H4 (cell line): ENCODE measurements at places on chromosomes 4 and X.

- no peak for DNase-seq
These were observed 107.6 kb upstream of the FAM9C start for GRCh38 chrX:13151828-13152517.

DNA sequence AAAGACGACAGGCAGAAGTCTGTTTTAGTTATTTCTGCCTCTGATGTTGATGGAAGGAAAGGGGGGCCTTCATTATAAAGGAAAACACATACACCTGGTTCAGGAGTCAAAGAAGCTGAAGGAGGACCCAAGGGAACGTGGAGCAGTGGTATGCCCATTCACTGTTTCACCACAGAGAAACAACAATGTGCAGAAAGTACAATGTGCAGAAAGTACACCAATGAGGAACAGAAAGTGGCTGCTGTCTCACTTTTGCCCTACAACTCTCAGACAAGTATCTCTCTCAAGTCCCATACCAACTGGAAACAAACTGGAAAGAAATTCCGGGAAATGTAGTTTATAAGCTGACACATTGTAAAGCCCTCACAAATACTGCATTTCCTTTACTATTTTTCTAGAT is 564.5 kb downstream of the TRAM1L1 start:
- no peak for DNase-seq

GRCh38 chrX:82320569-82320968 is 1118.7 kb downstream of the SH3BGRL start:
- no peak for DNase-seq

- no peak for DNase-seq
These were observed 514 bp downstream of the FANCB start for GRCh38 chrX:14872355-14872754.

GRCh38 chr4:98519268-98519977 is 139.0 kb downstream of the TSPAN5 start:
- DNase-seq: no peak
